ENCODE measurements at places on chromosomes 7 and 10.

DNA sequence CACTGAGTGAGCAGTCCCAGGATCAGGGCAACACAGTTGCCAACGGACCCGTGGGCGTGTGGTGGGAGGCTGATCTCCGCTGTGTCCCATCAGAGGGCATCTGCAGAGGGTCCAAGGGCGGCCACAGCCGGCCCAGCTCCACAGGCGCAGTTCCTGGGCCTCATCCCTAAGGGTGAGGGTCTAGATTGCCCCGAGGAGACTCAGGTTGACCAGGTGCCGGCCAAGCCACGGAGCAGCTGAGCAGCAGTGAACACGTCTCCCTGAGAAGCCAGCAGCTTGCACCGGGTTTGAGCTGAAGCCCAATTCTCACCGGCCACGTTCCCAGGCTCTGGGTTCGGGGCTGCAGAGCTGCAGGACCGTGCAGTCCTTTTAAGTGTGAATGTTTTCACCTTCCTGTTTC lies 58.8 kb upstream of the ADGRA1 start:
- no peak for DNase-seq

- no peak for DNase-seq
Observed at GRCh38 chr7:861222-861621, 15.1 kb upstream of the GET4 start.

DNA sequence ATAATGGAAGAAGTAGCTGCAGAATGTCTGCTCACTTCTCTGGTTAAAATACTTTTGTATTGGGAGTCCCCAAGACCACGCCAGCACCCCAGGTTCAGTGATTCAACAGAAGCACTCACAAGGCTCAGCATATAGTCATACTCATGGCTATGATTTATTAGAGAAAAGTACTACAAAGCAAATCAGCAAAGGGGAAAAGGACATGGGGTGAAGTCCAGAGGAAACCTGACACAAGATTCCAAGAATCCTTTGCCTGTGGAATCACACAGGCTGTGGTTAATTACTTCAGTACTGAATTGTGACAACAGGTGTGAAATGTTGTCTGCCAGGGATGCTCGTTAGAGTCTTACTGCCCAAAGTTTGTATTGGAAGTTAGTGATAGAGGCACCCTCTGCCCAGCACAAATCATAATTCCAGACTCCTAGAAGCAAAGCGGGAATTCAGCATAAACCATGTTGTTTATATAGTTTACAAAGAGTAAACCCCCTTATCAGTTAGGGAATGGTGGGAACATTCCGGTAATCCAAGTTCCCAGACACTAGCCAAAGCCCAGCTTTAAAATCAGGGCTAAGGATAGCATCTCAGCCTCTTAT lies 79.4 kb downstream of the HYCC1 start:
- no peak for DNase-seq

DNA sequence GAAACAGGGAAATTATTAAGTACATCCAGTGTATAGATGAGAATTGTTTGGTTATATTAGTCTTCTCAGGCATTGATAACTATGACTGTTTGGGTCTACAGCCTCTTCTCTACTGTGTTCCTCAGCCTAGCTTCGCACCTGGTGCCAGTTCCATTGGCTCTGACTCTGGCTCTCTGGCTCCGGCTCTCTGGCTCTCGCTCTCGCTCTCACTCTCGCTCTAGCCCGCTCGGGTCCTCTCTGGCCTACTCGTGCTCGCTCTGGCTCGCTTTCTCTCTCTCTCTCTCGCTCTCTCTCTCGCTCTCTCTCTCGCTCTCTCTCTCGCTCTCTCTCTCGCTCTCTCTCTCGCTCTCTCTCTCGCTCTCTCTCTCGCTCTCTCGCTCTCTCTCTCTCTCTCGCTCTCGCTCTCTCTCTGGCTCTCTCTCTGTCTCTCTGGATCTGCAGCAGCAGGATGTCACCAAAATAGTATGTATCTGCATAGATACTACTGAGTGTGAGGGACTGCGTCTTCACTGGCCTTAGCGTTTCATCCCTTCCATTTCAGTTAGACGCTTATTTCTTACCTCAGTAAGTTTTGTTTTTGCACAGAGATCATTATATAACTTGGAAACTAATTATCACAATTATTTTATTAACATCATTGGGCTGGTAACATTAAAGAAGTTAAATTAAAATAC lies 6.5 kb upstream of the SSBP1 start:
- no peak for DNase-seq

- DNase-seq: no peak
Observed at GRCh38 chr7:39810204-39810642, 139.8 kb upstream of the CDK13 start.
